GM23338 (cell line): ENCODE measurements at places on chromosomes 16 and 17.

- no peaks in the 10 kb centered on the region for H3K27me3 ChIP-seq
- no peaks in the 10 kb centered on the region for H3K36me3 ChIP-seq
- no peak for DNase-seq
- H3K4me3 ChIP-seq = no peak overlapping the region
Observed at GRCh38 chr17:41442739-41443138, 2.0 kb upstream of the KRT38 start.

GRCh38 chr17:16473044-16474011 is 18.7 kb downstream of the LRRC75A start:
- no peak for DNase-seq
- no peaks in the 10 kb centered on the region for H3K27me3 ChIP-seq
- no peak overlapping the region for H3K27ac ChIP-seq
- no peaks in the 10 kb centered on the region for H3K36me3 ChIP-seq

GRCh38 chr17:78448356-78448993 is 70.0 kb downstream of the PGS1 start:
- H3K4me3 ChIP-seq = no peak overlapping the region
- no peak overlapping the region for H3K27ac ChIP-seq
- H3K4me1 ChIP-seq = no peaks in the 10 kb centered on the region
- no peaks in the 10 kb centered on the region for H3K36me3 ChIP-seq
- H3K27me3 ChIP-seq = no peaks in the 10 kb centered on the region

DNA sequence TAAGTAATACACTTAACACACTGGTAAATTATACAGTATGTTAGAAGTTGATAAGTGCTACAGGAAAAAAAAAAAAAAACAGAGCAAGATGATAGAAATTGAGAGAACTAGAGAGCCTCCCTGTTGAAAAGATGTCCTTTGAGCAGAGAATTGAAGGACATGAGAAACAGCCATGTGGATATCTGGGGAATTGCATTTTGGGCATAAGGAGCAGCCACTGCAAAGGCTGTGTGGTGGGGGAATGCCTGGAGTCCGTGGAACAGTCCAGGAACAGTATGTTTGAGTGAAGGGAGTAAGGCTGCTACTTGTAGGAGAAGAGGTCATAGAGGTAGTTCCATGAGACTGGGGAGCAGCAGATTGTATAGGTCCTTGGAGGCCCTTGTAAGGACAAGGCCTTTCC is 178.4 kb downstream of the FTO start:
- H3K27me3 ChIP-seq = no peaks in the 10 kb centered on the region
- no peak overlapping the region for H3K27ac ChIP-seq
- no peaks in the 10 kb centered on the region for H3K4me1 ChIP-seq
- H3K4me3 ChIP-seq = no peak overlapping the region

GRCh38 chr17:82808006-82808405 is 31.8 kb downstream of the ZNF750 start:
- H3K4me1 ChIP-seq = no peaks in the 10 kb centered on the region
- H3K27me3 ChIP-seq = no peaks in the 10 kb centered on the region
- 0 out of 2 replicates have a peak, but pooled peaks cover 4% of the 10 kb centered on the region for H3K36me3 ChIP-seq
- no peak for DNase-seq
- no peak overlapping the region for H3K4me3 ChIP-seq

GRCh38 chr17:69898601-69899000 is 176.4 kb upstream of the KCNJ16 start:
- no peak overlapping the region for H3K27ac ChIP-seq
- H3K4me1 ChIP-seq = no peaks in the 10 kb centered on the region
- no peaks in the 10 kb centered on the region for H3K36me3 ChIP-seq
- no peak overlapping the region for H3K4me3 ChIP-seq
- no peak for DNase-seq

DNA sequence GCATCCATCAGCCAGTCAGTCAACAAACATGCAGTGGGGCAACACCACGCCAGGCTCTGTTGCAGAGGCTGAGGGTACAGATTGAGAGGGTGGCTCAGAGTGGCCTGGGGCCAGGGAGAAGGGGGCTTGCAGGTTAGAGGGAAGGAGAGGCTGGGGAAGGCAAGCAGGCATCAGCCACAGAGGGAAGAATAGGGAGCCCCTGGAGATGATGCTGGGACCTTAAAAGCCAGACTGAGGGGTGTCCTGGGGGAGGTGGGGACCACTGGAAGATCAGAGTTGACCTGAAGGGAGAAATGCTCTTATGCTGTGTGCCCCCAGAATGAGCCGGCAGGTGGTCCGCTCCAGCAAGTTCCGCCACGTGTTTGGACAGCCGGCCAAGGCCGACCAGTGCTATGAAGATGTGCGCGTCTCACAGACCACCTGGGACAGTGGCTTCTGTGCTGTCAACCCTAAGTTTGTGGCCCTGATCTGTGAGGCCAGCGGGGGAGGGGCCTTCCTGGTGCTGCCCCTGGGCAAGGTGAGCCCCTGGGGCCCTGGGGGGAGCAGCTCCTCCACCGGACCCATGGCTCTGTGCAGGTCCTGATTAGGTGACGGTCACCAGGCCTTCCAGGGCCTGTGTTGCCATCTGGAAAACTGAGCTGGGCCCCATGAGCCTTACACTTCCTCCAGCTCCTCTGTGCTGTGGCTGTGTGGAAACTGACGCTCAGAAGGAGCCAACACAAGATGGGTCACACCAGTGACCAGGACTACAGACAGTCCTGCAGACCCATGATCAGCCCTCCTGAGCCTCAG is 1.7 kb downstream of the CORO1A start:
- H3K36me3 ChIP-seq = no peaks in the 10 kb centered on the region
- DNase-seq = no peak
- H3K27me3 ChIP-seq = peaks cover 14% of the 10 kb centered on the region; the same call in 1 of the 2 replicates
- H3K4me3 ChIP-seq = no peak overlapping the region
- no peak overlapping the region for H3K27ac ChIP-seq
- peaks cover 4% of the 10 kb centered on the region; the same call in 1 of the 2 replicates for H3K4me1 ChIP-seq

DNA sequence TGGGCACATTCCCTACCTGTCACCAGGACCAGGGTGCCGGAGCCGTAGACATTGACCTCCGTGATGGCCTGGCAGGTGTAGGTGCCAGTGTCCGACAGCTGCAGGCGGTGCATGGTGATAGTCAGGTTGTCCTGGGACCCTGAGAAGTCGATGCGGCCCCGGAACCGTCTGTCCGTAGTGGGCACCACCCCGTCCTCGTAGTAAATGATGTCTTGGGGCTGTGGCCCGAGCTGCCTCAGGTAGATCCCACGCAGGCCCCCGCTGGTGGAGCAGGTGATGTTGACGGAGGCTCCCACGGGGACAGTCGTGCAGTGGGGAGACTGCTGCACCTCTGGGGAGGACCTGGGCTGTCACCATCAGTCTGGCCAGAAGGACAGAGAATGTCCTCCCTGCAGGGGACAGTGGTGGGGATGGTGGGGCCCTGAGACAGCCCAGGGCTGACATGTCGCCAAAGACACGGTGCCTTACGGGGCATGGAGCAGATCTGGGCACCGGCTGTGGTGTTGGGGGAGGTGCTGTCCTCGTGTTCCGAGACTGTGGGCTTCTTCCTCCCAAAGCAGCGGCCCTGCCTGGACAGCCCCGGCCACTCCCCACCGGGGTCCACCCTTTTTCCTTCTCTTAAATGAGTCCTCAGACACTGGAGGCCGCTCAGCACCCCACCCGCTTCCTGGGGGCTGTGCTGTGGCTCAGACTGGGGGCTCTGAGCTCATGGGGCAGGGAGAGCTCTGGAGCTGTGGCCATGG is 586 bp downstream of the CD7 start:
- no peaks in the 10 kb centered on the region for H3K27me3 ChIP-seq
- H3K4me1 ChIP-seq = no peaks in the 10 kb centered on the region
- no peak overlapping the region for H3K27ac ChIP-seq
- no peaks in the 10 kb centered on the region for H3K36me3 ChIP-seq
- no peak for DNase-seq
